ENCODE measurements at places on chromosomes 2 and 18.

- DNase-seq = no peak
Observed at GRCh38 chr2:31997653-31998052, 13.2 kb downstream of the MEMO1 start.

DNA sequence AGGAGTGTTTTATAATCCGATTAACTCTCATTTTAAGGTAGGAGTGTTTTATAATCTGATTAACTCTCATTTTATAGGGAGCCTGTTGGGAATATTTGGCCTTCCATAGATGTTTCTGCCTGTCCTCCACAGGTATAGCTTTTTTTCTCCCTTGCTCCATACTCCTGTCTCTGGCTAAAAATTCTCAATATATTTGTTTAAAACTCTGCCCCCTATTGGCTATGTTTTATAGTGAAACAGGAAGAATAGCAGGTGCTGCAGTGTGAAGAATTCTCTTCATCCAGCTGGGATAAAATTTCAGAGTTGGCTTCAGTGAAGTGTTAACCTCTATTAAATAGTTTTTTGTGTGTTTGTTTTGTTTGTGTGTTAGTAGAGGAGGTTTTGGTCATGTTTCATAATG is 1046.0 kb upstream of the TMEFF2 start:
- DNase-seq = no peak

GRCh38 chr18:8695932-8696517 is 9.3 kb upstream of the MTCL1 start:
- no peak for DNase-seq

- no peak for DNase-seq
Observed at GRCh38 chr2:2758793-2759367, 427.8 kb upstream of the MYT1L start.

- no peak for DNase-seq
Observed at GRCh38 chr18:66254121-66254520, 349.8 kb downstream of the CDH19 start.

DNA sequence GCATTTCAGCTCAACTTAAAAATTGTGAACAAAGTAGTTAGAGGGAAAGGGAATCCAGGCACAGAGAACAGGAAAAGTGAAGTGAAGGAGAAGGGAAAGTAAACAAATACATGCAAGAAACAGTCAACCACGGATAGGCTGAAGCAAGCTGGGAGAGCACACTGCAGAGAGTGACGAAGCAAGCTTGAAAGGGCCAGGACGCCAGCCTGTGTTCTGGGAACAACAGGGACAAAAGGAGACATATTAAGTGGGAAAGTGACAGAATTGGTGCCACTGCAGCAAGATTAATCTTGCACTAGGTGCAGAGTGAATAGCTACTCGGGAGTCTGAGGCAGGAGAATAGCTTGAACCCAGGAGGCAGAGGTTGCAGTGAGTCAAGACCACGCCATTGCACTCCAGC is 197.3 kb downstream of the SOX11 start:
- no peak for DNase-seq

DNA sequence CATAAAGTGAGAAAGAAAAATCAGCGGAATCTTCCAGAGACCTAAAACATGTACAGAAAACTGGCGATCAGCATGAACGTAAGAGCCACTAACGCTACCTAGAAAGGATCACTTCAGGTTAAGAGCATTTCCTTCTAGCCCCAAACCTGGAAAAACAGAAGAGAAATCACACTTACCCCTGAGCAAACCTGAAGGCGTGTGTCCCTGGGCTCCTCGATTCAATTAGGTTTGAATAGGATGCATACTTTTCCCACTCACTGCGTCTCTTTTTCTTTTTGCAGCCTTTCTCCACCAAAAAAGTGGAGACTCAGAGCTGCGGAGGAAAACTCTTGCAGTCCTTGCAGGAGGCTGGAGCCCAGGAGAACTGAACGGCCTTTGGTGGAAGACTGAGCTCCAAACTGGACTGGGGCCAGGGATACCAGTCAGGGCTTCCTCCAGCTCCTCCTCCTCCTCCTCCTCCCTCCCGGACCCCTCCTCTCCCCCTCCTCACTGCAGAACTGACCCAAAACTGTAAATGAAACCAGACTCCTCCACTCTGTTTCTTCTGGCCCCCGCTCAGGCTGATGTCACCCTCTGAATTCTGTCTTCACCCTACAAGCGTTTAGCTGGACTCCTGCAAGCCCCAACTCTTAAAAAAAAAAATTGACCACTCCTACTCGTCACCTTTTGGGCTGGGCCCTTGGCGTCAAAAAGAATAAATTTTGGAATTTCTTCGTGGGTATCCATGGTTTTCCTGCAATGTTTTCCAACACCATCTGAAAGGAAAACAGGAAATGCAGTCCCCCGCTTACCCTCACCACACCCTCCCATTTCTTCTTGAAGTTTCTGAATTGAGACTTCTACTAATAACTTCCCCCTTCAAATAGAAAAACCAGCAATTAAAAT is at the start of gene COL6A3:
COL6A3 (minus strand) TSS at position 388 of the 885 bp plus-strand sequence. CDS start 17,347 bp downstream, outside the sequence.
- no peak for DNase-seq

- no peak for DNase-seq
Observed at GRCh38 chr2:213149294-213149875, 2.0 kb downstream of the IKZF2 start.

GRCh38 chr18:22558945-22559385 is 141.2 kb upstream of the CTAGE1 start:
- no peak for DNase-seq

GRCh38 chr2:46539327-46540276 is 60.2 kb downstream of the TMEM247 start:
- DNase-seq = no peak

Data from common myeloid progenitor, CD34-positive (primary cell).